ENCODE measurements at places on chromosomes 2 and 18.

- DNase-seq: no peak
Observed at GRCh38 chr2:98480598-98480997, 35.9 kb downstream of the INPP4A start.

DNA sequence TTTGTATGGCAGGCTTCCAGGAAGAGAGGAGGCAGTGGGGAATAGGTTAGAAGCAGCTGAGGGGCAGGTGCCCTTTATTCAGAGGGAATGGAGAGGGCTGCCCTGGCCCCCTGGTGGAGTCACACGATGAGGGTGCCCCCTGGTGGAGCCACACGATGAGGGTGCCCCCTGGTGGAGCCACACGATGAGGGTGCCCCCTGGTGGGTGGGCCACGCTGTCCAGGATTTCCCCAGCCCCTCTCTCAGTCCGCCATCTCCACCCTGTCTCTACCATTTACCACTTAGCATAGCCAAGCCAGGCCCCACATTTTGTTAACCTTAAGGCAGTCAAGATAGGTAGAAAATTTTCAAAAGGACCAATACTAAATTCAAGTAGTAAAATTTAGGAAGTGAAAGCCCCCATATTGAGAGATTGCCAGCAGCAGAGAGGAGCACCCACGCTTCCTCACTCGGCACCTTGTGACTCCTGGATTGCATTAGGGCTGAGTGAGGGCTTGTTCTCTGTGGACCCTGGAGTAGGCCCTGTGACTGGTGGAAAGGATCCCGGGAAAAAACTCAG, 10.4 kb upstream of the FAM228A start:
- peak; percentile 35 for DNase-seq

- DNase-seq: no peak
Observed at GRCh38 chr2:69993048-69993565, 31.7 kb upstream of the ASPRV1 start.

GRCh38 chr2:218872645-218873358, 7.8 kb upstream of the WNT10A start:
- no peak for DNase-seq

DNA sequence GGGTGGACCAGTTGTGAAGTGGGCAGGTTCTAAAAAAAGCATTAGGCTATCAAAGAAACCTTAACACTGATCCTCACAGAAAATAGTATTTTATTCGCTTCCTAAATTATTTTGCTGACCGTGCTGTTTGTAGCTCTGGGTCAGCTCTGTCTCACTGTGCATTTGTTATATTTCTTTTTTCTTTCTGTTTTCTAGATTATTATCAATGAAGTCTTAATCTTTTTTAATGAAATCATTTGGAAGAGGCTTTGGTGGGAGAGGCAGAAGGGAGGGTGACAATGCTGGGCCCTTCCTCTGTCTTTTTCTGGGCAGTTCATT, 213.6 kb downstream of the PTGR3 start:
- DNase-seq: no peak

DNA sequence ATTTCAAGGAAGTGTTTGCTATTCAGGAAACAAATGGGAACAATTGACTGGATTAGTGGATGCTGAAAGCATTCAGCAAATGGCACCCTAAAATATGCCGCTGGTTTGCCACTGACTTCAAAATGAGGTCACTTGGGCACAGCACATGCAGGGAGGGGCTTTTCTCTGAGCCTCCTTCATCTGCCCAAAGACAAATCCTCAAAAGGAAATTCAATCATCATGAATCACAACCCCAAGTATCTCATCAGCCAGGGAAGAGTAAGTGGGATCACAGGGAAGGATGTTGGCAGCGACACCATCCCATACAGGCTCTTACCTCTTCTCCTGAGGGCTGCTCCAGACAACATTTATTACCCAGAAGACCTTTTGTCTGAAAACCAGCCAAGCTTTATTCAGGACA, 14.4 kb upstream of the SP140L start:
- no peak for DNase-seq

DNA sequence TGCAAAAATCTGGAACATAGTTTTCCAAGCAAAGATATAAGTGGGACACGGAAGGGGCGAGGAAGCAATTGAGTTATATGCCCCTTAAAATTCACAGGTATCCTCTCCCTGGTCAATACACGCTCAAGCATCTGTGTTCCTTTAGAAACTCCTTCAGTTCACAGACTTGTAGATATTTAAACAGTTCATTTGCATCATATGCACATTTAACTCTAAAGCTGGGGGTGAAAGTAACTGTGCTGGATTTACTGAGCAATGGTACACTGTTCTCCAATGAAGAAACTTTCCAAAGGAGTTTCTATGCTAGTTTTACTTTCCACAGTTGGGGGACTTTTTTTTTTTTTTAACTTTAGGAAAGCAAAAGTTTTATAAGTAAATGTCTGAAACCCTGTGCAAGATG, 293.0 kb upstream of the TNP1 start:
- DNase-seq: no peak

- DNase-seq: no peak
Observed at GRCh38 chr18:8706791-8707555, 1.6 kb downstream of the MTCL1 start.

DNA sequence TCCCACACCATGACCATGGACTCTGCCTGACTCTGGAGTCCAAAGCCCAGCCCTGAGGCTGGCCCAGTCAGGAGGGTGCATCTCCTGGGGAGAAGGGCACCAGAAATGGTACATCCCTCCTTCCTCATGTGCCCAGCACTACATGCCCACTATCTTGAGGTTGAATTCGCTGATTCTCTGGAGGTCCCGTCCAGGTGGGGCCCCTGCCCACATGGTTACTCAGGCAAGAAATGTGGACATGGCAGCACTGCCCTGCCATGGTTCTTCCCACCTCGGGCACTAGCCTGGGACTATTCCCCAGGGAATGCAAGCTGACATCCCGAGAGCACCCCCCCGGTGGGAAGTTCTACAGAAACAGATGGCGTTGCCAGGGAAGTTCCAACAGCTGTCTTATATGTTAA, 15.3 kb upstream of the HES6 start:
- no peak for DNase-seq

DNA sequence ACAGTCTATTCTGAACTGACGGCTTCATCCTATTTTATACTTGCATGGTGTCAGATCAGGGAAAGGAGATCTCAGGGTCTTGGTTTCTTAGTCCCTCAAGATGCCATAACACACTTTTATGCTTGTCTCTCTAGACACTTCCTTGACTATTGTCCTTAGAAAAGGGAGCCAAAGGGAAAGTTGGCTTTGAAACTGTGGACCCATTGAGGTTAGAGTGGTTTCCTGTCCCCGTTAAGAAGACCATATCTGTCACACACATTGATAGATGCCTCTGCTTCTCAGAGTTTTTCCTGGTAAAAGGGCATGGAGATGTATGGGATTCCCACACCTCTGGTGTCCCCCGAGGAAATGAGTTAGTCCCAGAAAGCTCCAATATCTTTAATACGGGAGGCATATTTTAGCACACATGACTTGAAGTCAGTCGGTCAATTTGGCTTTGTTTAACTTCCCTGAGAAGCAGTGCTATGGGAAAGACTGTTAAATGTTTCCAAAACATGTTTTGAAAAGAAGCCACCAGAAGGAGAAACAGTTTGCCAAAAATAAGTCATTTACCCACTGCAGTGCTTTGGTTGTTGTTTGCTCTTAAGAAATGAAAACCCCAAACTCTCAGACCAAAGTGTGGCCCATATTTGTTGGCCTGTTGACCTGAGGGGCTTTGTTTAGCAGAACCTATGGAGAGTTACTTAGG, 133.4 kb upstream of the CXCR4 start:
- no peak for DNase-seq

GRCh38 chr2:134336352-134336751, 82.5 kb downstream of the MGAT5 start:
- no peak for DNase-seq

GRCh38 chr2:195057001-195057400, 600.0 kb upstream of the SLC39A10 start:
- no peak for DNase-seq

DNA sequence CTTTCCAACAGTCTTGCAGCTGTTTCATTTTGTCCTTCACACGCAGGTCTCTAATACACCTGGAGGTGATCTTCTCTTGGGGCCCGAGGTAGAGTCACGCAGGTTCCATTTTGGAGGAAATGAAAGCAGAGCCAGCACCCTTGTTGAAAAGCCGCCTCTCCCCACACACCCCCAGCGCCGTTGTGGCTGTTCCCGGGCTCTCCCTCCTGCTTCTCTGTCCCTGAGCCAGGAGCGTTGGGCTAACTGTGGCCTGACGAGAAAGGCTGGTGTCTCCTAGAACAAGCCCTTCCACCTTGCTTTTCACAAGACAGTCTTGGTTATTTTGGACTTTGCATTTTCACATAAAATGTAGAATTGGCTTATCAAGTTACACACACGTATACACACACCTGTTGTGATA, 16.3 kb downstream of the SNED1 start:
- no peak for DNase-seq

GRCh38 chr18:77072566-77072965, 60.0 kb downstream of the MBP start:
- no peak for DNase-seq

DNA sequence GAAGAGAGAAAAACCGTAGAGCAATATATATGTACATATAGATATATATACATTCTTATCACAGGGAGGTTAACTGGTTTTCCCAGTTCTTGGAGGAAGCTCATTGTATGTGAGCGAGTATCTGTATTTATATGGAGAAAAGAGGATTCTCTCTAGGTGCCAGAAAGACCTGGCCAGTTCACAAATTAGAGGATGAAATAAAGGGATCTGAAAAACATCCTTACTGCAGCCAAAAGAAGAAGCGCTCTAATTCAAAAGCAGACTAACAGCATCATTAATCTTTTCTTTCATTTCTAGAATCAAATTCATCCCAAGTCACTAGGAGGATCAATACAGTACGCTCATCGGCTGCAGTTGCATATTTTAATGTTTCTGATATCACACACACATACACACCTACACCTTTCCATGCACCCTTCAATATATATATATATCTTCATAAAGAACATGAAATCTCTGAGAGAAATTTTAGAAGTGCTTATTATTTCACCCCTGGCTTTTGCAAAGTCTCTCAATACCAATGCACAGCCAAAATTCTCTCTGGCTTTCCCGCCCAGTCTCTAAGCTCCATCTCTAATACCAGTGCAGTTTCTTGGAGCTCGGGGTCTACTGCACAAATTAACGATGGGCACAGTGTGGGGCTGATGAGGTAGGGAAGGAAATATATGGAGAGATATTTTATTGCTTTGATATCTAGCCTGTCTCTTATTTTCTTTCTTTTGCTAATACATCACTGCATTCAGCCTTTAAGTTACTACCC, 731 bp downstream of the NRXN1 start:
- no peak for DNase-seq

Data from AML-193 (cell line).